NCI-H1048 (cell line): ENCODE measurements at places on chromosomes 6 and 20.

- DNase-seq = no peak
These were observed 14.9 kb upstream of the RFPL4B start for GRCh38 chr6:112332274-112332673.

- no peak for DNase-seq
These were observed 72.9 kb downstream of the SGK1 start for GRCh38 chr6:134245041-134245440.

DNA sequence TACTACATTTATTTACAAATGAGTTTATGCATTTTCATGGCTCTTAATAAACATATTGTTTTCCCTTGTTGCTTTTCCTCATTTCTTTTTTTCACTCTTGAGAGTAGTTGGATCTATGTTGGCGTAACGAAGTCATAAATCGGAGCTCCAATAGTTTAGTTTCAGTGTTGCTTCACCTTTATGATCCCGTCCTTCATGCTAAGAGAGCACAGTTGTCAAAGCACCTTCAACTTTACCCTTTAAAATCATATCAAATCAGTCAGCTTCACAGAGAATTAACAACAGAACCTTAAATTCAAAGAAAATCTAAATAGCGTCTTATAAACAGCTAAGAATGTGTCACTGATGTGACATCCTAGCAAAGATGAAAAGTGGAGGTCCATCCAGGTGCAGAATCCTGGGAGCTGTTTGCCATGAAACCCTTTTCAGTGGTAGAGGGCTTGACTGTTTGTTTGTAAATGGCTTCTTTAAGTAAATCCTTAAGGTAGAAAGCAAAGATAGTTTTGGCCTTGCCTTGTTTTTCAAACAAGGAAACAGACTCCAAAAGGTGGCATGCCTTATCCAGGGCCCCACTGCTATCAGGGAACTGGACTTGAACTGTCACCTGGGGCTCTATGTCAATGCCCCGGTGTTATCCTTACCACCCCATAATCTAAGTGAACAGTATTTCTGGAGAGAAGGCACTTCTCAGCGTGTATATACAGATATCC lies 148.4 kb downstream of the AKAP7 start:
- DNase-seq = no peak

DNA sequence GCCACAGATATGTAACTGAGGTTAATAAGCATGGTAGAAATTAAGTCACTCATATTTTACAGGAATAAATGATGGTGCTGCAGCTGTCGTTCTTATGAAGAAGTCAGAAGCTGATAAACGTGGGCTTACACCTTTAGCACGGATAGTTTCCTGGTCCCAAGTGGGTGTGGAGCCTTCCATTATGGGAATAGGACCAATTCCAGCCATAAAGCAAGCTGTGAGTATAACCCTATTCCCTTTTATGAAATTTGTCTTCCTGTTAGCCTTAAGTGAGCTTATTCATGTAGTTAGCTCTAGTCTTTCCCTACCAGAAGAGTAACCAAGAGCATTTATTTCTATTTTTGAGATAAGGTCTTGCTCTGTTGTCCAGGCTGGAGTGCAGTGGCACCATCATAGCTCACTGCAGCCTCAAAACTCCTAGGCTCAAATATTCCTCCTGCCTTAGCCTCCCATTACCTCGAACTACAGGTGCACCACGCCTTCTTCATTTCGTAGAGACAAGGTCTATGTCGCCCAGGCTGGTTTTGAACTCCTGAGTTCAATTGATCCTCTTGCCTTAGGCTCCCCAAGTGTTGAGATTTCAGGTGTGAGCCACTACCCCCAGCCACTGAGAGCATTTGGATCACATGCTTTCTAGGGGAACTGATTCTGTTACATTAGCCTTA lies 12.0 kb downstream of the TCP1 start:
- no peak for DNase-seq

DNA sequence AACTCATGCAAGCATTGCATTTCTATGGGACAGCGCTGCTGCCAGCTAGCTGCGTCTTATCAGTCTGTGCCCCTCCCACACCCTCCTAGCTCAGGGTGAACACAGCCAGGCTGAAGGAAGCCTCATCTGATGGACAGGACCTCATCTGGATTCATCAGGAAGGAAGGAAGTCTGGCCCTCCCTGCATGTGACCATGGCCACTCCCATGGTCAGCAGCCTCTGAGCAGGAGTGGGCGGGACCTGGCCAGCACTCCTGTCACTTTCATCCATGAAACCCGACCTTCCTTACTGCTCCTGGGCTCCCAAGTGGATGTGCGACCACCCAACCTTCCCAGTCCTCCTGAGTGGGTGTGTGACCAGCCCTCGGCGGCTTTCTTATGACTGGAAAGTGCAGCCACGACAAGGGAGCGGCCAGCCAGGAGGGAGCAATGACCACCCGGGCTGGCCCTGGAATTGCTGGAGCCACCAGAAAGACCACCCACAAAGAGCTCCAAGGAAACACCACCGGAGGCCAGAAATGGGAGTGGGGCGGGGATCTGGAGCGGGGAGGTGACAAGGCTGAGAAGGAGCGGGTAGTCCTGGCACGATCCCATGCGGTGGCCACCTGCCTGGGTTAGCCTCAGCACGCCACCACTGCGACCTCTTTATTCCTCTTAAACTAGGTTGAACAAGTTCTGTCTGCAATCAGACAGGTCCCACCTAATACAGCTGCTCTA lies 241.2 kb downstream of the TTLL2 start:
- no peak for DNase-seq

- no peak for DNase-seq
These were observed 385.5 kb downstream of the HDGFL1 start for GRCh38 chr6:22954749-22955385.

- DNase-seq = no peak
These were observed 274.1 kb downstream of the TFAP2A start for GRCh38 chr6:10140824-10141223.

- DNase-seq = no peak
These were observed 8.9 kb downstream of the CCM2L start for GRCh38 chr20:32019156-32019510.

DNA sequence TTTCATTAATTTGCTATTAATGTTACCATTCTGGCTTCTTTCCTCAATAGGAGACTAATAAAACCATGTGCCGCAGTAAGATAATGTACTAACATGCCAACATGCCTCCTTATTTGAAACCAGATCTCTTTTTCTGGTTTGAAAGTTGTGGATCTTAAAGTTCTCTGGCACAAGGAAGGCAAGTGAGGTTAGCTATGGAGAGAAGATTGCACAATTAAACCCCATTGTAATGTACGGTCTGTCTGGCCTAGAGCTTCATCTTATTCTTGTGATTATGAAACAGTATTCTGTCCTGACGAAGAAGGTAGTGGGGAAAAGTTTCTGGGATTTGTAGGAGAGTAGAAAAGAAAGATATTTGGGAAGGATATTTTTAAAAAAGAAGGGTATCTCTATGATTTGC lies 68.4 kb downstream of the EYA4 start:
- no peak for DNase-seq

DNA sequence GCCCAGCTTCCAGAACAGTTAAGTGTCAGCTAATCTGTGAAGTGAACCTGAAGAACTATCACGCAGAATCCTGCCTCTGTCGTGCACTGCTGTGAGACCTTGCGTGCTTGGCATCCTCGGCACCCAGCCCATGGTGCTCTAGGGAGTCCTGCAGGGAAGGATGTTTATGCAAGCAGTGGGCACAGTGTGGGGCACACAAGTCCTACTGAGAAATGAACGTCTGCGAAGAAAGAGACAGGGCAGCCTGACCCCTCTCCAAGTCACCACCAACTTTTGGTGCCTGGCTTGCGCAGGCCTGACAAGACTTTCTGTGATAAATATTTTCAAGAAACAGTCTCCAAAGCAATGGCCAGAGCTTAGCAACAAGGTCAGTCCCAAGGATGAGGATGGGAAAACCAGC lies 68.0 kb downstream of the MYH7B start:
- DNase-seq = no peak

DNA sequence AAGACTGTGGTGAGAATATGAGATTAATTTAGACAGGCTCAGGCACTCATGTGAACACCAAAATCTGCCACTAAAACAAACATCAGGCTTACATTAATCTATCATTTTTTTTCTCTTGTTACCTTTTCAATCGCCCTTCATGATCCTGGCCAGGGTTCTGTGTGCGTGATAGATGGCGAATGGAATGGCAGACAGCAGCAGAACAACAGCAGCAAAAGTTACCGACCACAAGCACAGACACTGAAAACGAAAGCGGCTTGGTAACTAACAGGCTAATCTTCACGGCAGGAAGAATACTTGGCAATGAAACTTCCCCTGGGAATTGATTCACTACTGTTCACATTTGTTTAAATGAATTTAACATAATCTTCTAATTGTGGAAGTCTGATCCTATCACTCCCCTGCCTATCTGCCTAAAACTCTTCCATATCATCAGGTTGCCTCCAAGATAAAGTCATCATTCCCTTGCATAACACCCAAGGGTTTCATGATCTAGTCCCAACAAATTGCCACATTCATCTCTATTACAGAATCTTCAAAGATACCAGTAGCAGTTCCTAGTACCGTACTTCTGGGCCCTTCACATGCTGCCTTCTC lies 28.7 kb downstream of the PTPRK start:
- no peak for DNase-seq

DNA sequence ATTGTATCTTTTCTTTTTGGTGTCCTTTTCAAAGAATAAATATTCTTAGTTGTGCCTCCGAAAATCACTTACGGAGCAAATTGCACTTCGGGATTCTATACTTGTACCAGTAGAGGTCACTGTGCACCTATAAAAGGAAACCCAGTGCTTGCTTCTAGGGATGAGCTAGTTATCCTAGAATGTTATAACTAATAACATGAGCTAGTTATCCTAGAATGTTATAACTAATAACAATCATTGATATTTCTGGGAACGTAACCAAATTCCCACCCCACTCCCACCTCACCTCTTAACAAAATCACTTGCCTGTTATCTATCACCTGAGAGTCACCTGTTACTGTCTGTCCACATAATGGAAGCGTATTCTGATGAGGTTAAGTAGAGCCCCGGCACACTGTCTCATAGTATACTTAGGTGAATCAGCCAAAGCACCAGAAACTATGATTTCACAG lies 126.9 kb upstream of the TIAM2 start:
- no peak for DNase-seq

DNA sequence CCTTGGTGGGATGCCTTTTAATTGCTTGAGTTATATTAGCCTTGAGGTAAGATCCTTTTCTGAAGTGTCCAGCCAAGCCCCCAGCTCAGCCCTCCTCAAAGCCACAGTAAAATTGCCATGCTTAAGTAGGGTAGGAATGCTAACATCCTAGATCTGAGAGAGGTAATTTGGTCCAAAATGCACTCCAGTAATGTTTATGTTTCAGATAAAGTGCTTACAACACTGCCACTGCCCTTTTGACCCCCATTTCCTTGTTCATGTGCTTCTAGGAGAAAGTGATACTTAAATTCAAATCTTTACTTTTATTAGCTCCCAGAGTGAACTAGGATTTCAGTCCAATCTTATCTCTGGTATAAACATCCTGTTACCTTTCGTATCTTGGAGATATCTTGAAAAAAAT lies 318.0 kb downstream of the BMP2 start:
- no peak for DNase-seq

- no peak for DNase-seq
These were observed 23.9 kb upstream of the PRL start for GRCh38 chr6:22320750-22321149.

DNA sequence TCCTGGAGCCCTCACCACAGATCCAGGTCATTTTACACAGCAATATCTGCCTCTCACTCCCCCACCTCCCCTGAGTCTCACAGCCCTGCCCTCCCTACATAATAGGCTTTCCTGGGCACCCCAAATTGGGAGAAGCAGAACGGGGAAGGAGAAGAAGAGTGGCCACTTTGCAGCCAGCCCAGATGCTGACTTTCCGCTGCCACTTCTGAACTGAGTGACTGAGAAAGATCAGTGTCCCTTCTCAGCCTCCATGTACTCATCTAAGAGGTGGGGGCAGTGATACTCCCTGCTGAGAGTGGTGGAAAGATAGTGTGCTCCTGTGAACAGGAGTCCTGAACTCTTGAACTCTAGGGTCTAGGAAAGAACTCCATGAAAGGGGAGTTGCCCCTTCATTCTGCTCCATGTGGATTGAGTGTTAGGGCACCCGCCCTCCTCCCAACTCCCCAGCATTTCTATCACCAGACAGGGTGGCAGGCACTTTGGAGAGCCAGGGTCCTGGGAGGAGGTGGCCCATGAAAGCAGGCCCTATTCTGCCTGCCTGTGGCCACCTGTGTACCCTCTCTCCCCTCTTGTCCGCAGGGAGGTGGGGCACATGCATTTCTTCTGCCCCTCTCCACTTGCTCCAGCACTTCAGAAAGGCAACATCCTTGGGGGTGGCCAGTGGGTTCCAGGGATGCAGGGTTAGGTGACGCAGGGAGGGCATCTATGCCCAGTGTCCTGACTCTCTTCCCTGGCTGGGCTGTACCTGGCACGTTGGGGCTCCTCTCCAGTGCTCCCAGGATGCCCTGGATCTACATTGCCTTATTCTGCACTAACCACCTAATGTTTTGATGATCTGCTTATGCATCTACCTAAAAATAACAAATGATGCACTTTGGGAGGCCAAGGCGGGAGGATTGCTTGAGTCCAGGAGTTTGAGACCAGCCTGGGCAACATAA lies 38.3 kb upstream of the MRPS18A start:
- no peak for DNase-seq

- DNase-seq = no peak
These were observed 18.4 kb downstream of the PCIF1 start for GRCh38 chr20:45952861-45953260.

GRCh38 chr6:116206231-116206903 lies 47.5 kb downstream of the TSPYL4 start:
- no peak for DNase-seq

GRCh38 chr6:63467247-63467954 lies 104.9 kb upstream of the LOC128125822 start:
- no peak for DNase-seq

DNA sequence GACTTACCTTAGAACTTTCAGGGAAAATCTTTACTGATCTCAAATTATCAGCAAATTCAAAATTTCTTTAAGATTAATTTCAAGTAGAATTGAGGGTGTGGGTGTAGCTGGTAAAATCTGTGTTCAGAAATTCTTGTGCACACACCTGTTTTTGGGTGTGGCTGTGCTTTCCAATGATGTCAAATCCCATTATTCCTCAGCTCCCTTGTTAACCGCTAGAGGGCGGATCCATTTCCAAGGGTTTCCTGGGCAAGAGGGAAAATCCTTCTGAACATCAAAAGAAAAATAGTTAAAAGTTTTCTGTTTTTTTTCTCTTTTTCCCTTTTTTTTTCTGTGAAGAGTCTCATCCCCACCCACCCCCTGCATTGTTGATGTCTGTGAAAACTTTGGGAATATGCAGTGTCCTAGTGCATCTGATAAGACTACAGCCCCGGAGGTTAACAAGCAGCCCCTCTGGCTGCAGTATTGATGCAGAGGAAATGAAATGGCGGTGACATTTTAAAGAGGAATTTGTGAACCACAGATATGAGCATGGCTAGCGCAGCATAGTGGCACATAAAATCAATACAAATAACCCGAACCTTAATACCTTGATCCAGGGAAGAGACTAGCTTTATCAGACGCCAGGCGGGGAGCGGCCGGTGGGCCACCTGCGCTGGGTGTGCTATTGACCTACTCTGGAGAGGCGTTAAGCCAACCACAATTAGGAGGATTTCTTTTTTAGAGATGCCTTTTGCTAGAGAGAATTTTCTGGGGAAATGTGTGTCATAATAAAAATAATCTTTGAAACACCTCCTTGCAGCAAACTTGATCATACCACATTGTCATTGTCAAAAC lies 130.9 kb downstream of the FOXA2 start:
- DNase-seq = no peak
